T follicular helper cell (primary cell): ENCODE measurements at places on chromosomes 7 and 10.

- DNase-seq = no peak
Observed at GRCh38 chr7:107355616-107356015, 114.2 kb upstream of the GPR22 start.

GRCh38 chr10:106648534-106649481, 515.7 kb downstream of the SORCS1 start:
- no peak for DNase-seq

GRCh38 chr7:149844445-149844844, 6.3 kb downstream of the ZNF862 start:
- DNase-seq = no peak

DNA sequence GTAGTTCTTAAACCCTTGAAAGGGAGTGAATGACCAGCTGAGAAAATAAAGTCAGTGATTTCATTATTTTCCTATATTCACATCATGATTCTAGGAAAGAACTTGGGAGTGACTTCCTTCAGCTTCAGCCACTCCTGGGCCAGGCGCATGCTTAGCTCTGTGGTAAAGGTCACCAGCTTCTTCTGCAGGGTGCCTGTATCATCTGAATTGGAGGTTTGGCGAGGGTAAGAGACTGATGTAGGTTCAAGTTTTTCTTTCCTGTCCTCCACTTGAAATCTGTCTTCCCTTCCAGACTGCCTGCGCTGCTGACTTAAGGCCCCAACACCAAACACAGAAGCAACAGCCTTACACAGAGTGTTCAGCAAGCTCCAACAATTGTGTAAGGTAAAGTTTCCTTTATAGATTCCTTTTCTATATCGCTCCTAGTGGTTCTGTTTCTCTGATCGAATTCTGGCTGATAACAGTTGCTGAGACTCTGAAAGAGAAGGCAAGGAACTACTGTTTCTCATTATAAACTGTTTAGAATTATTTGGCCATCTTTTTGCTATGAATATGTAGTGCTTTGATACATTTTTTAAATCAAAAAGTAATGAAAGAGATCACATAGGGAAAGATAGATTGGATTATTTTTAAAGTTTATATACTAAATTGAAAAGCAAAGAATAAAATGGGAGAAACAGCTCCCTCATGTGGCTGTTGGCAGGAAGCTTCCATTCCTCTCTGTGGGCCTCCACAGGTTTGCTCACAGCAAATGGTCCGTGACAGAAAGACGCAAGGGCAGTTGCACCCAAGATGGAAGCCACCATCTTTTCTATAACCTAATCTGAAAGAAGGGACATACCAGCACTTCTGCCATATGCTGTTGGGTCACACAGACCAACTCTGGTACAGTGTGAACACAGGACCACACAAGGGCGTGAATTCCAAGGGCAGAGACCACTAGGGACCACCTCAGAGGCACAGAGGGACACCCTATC, 14.0 kb downstream of the GATAD1 start:
- DNase-seq = no peak

- no peak for DNase-seq
Observed at GRCh38 chr10:63554657-63555056, 33.5 kb downstream of the REEP3 start.

GRCh38 chr7:37741776-37742175, 58.2 kb downstream of the GPR141 start:
- no peak for DNase-seq

DNA sequence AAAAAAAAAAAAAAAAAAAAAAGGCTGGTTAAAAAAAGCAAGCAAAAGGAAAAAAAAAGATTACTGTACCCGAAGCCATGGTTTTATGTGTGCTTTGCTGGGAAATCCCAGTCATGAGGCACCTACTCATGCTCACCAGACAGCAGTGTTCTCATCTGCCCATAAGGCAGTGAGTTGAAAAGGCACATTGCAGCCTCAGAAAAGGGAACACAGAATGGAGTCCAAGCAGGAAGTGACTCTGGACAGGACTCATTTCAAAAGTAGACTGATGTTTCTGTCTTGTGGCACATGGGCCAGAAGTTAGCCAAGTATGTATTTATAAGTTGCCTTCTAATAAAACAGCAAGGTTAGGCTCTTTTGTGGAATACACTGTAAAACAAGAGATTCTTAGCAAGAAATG, 40.2 kb downstream of the PDSS1 start:
- no peak for DNase-seq
